Esophagus squamous epithelium (tissue), 5 donors: ENCODE measurements at places on chromosomes 13 and 19. TPM values are rescaled to one million over a fixed set of nuclear protein-coding genes. Genes with fewer than 3 reads are reported as not detected.

Gene UBE2L5
- not detected for total RNA-seq

Gene ZNF296
- 17.7 TPM for total RNA-seq

Gene CEACAM7
- 102 TPM for total RNA-seq

Gene TDRD12
- total RNA-seq, result 0.42 TPM

Gene ZNF610
- total RNA-seq, result 0.15 TPM

Gene FFAR3
- total RNA-seq, result not detected

Gene TEX101
- total RNA-seq, result 0.53 TPM

Gene AMER2
- total RNA-seq, result not detected

Gene NLRP4
- total RNA-seq, result not detected

Gene CYP2A7
- not detected for total RNA-seq

Gene CEACAM1
- total RNA-seq, result 76.9 TPM

Gene SLC15A1
- total RNA-seq, result 1.7 TPM

Gene RNF113B
- total RNA-seq, result not detected

Gene IGFL1
- total RNA-seq, result 2.9 TPM

Gene NPAS1
- total RNA-seq, result not detected

Gene KLK2
- not detected for total RNA-seq

Gene OR7A5
- total RNA-seq, result 0.38 TPM

Gene ZNF112
- 5.9 TPM for total RNA-seq

Gene COX7A1
- total RNA-seq, result 2.2 TPM

Gene EHD2
- 34.8 TPM for total RNA-seq

Gene CPB2
- not detected for total RNA-seq

Gene RGL3
- total RNA-seq, result 1.9 TPM

Gene FUT1
- 3.4 TPM for total RNA-seq

Gene TIMM29
- 24.0 TPM for total RNA-seq

Gene FREM2
- 0.13 TPM for total RNA-seq

Gene ZNF726
- total RNA-seq, result 2.9 TPM

Gene ZNF497
- 0.87 TPM for total RNA-seq

Gene FCHO1
- 3.5 TPM for total RNA-seq

Gene SULT2A1
- not detected for total RNA-seq

Gene ZNF878
- total RNA-seq, result not detected

Gene PSPN
- total RNA-seq, result 1.3 TPM

Gene COX6B1
- total RNA-seq, result 582 TPM

Gene CLDN10
- total RNA-seq, result not detected

Gene NLRP9
- not detected for total RNA-seq

Gene PTBP1
- total RNA-seq, result 167 TPM

Gene KLK12
- total RNA-seq, result 213 TPM

Gene ZNF556
- 3.2 TPM for total RNA-seq

Gene CEACAM21
- 3.7 TPM for total RNA-seq
